Prostate gland (tissue), 2 donors: ENCODE measurements at places on chromosomes 2 and 18.

GRCh38 chr2:109218087-109218791 is 89.2 kb downstream of the SH3RF3 start:
- no peak for DNase-seq

DNA sequence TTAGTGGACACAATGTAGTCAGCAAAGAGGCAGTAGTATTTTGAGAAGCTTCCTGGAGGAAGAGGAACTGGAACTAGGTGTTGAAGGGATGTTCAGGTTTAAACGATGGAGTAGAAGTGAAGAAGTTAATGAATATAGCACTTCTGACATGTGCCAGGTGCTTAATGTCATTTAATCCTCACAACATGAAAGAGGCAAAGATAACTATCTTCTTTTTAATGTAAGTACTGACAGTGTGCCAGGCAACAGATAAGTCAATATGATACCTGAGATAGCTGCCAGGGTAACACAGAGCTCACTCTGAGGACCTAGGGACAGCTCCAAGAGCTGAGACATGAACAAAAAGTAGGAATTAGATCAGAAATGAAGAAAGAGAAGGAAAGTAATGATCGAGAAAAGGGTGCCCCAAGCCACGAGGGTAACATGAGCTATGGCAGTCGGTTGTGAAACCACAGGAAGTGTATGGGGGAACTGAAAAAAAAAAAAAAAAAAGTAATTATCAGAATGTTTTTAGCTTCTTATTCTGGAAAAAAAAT is 140.7 kb downstream of the RNF144A start:
- DNase-seq = no peak

DNA sequence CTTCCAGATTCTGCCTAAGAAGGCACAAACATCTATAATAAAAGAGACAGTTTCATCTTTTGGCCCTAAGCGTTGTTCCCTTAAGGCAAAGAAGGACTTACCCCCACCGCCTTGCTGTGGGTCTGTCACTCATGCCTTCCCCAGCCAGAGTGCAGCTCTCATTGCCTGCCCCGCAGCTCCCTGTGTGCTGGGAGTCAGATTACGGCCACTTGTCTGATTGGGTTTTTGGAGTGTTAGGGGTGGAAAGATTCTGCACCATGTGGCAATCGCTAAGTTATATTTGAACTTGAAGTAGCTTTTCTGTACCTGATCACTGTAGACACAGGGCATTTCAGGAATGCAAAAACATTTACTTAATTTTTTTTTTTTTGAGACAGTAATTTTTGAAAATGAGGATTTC is at the start of gene AQP4:
AQP4 (minus strand) TSS at position 151 of the 400 bp plus-strand sequence; CDS start at position 133, 18 bp downstream.
- no peak for DNase-seq

- no peak for DNase-seq
Measured at GRCh38 chr2:231549446-231550239, 19.4 kb upstream of the NMUR1 start.

GRCh38 chr2:136658201-136658600 is 107.1 kb upstream of the THSD7B start:
- no peak for DNase-seq

DNA sequence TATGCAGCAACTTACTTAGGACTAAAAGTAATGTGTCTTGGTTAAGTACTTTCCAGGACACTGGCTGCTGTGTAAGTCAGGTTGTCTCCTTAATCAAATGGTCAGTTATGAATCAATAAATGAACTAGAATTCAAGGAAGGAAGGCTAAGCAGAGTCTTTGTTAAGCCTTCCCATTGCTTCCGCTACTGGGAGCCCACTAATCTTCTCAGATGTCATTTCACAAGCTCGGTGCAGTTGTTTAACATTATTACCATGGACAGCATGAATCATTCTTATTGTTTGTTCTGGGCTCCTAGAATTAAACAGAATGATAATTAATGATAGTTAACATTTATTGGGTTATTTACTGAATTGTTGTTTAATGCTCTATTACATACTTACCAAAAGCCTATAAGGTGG is 26.0 kb upstream of the MEIS1 start:
- no peak for DNase-seq

- no peak for DNase-seq
Measured at GRCh38 chr2:236852977-236853374, 232.7 kb upstream of the COPS8 start.

- no peak for DNase-seq
Measured at GRCh38 chr18:13630716-13631268, 95.6 kb downstream of the FAM210A start.

GRCh38 chr2:162369551-162369950 is 25.6 kb downstream of the GCA start:
- no peak for DNase-seq

DNA sequence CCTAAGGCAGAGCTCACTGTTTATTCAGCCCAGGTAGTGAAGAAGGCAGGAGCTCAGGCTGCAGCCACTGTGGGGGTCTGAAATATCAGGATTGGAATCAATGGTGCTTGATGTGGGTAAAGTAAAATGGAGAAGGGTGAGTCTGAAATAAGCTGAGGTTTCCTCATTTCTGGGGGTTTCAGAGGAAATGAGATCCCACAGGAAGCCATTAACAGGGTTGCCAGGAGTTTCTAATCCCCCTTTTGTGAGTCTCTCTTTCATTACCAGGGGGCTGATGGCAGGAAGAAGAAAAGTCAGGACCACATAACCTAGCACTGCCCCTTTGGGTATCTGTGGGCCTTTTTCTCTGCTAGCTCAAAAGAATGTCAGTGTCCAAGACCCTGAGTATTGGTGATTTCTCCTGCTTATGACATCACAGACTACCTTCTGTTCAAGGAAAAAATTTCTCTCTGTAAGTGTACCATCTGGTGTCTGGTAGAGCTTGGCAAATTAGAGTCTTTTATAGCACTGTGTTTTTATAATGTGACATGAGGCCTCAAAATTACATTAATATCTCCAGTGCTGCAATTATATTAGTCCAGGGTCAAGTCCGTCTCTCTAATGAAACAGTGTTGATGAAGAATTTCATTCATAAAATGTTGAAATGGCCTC is 56.0 kb downstream of the LBH start:
- DNase-seq = no peak

DNA sequence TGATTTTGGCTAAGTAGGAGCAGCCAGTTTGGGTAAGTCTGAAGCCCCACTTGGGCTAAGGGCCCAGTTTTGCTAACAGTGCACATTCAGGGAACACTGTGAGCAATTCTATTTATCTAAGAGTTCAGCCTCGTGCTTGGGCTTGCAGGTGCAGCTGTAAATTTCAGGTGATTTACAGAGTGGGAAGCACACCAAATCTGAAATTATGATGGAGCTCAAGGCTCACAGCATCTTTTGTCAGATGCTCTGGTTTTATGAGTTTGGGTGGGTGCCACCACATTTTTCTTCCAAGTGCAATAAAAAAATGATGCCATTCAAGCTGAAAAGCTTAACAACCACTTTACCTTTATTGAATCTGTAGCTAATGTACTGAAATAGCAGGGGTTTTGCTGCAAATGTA is 671.2 kb downstream of the LRRTM4 start:
- peak; percentile 66 for DNase-seq

DNA sequence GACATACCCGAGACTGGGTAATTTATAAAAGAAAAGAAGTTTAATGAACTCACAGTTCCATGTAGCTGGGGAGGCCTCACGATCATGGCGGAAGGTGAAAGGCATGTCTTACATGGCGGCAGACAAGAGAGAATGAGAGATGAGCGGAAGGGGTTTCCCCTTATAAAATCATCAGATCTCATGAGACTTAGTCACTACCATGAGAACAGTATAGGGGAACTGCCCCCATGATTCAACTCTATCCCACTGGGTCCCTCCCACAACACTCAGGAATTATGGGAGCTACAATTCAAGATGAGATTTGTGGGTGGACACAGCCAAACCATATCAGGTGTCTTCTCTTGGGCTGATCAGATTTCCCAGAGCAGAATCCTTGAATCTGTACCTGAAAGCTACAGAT is 617.3 kb upstream of the ID2 start:
- no peak for DNase-seq

DNA sequence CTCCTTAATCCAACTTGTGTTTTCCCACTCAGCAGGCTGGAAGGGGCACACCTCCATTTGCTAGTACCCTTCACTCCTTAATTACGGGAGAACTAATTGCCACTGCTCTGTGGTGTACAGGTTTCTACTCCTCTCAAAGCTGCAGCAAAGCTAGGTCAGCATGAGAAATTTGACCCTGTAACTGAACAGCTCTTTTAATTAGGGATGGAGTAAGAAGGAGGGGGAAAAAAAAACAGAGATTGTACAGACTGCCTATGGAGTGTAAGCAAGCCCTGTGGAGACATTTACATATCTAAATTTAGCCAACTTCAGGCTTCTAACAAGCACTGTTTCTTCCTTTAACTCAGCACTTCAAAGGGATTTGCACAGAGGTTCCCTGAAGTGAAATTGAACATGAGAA is 629.7 kb upstream of the SETBP1 start:
- no peak for DNase-seq

GRCh38 chr2:231904161-231904611 is 22.0 kb downstream of the NPPC start:
- no peak for DNase-seq

DNA sequence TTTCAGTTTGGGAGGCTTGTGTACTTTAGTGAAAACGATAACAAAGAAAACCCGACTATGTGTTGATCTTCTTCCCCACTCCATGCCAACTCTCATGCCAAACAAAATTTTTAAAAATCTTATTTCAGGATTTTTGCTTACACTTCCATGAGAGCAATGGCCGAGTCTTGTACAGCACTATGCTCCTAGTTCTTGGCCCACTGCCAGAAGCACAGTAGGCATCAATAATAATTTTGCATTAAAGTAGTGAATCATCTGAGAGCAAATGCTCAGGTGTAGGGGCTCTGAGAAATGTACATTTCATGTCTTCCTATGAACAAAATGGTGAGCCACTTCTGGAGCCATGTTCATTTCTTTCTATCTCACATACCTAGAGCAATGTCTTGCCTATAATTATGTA is 62.2 kb downstream of the MAP3K19 start:
- DNase-seq = no peak

- DNase-seq = no peak
Measured at GRCh38 chr2:48145845-48146452, 239.7 kb upstream of the FBXO11 start.

GRCh38 chr2:73614997-73615396 is 27.2 kb downstream of the NAT8 start:
- no peak for DNase-seq

GRCh38 chr18:49111191-49111988 is 160.6 kb upstream of the SMAD7 start:
- no peak for DNase-seq

DNA sequence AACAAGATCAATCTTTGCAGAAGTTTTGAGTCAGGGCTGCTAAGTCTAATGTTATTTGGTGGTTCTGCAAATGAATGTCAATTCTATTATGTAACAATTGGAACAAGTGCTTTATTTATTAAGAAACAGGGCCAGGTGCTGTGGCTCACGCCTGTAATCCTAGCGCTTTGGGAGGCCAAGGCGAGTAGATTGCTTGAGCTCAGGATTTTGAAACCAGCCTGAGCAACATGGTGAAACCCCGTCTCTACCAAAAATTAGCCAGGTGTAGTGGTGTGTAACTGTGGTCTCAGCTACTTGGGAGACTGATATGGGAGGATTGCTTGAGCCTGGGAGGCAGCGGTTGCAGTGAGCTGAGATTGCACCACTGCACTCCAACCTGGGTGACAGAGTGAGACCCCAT is 13.2 kb upstream of the RNF103 start:
- no peak for DNase-seq

- DNase-seq = no peak
Measured at GRCh38 chr2:44918095-44918775, 23.3 kb upstream of the SIX3 start.

- no peak for DNase-seq
Measured at GRCh38 chr18:23964282-23965238, 50.0 kb upstream of the TTC39C start.

- no peak for DNase-seq
Measured at GRCh38 chr18:21164548-21165095, 53.0 kb upstream of the ROCK1 start.

GRCh38 chr2:237405006-237405559 is 8.9 kb downstream of the COL6A3 start:
- DNase-seq = no peak

DNA sequence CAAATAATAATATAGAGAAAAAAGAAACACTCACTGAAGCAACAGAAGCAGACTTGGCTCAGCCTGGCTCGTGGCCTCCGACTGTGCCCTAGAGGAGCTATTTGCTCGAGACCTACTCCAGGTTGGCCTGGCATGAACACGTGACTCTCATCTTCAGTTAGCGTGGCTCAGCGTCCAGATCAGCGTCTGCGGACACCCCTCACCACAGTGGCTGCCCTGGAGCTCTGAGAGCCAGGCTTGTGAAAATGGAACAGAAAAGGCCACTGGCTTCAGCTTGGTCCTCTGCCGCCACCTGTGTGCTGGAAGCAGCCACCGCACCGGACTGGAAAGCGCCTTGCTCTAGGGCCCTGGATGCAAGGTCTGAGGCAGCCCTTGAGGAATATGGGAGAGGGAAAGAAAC is 1184.0 kb upstream of the GYPC start:
- no peak for DNase-seq

DNA sequence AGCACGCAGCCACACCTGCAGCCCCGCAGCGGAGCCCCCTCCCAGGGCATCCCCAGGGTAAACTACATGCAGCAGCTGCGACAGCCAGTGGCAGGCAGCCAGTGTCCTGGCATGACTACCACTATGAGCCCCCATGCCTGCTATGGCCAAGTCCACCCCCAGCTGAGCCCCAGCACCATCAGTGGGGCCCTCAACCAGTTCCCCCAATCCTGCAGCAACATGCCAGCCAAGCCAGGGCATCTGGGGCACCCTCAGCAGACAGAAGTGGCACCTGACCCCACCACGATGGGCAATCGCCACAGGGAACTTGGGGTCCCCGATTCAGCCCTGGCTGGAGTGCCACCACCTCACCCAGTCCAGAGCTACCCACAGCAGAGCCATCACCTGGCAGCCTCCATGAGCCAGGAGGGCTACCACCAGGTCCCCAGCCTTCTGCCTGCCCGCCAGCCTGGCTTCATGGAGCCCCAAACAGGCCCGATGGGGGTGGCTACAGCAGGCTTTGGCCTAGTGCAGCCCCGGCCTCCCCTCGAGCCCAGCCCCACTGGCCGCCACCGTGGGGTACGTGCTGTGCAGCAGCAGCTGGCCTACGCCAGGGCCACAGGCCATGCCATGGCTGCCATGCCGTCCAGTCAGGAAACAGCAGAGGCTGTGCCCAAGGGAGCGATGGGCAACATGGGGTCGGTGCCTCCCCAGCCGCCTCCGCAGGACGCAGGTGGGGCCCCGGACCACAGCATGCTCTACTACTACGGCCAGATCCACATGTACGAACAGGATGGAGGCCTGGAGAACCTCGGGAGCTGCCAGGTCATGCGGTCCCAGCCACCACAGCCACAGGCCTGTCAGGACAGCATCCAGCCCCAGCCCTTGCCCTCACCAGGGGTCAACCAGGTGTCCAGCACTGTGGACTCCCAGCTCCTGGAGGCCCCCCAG is 254.1 kb downstream of the GLI2 start:
- no peak for DNase-seq

DNA sequence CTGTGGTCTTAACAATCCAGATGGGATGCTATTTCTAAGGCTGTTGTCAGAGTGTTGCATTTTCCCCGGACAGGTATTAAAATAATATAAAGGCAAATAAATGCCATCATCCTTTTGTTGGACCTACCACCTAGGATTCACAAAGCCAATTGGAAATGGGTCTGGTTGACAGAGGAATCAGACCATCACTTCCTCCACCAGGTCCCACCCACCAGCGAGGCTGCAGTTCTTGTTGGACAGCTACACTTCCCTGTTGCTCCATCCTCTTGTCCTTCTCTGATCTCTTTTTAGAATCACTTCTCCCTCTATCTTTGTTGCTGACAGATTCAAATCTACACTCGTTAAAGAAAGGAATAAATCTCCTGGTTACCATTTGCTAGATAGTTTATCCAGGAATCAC is 1.1 kb downstream of the TMEM169 start:
- no peak for DNase-seq

GRCh38 chr18:56487801-56488200 is 150.6 kb downstream of the TXNL1 start:
- DNase-seq = no peak
